ENCODE measurements at places on chromosomes 2 and 18. TPM values are rescaled to one million over a fixed set of nuclear protein-coding genes. Genes with fewer than 3 reads are reported as not detected.

GDF7 gene
- 0.91 TPM for total RNA-seq

BABAM2 gene
- total RNA-seq: 53.2 TPM

ANKRD62 gene
- total RNA-seq: not detected

IFT172 gene
- 30.7 TPM for total RNA-seq

DSG4 gene
- not detected for total RNA-seq

SERPINB10 gene
- total RNA-seq: not detected

GREB1 gene
- 0.43 TPM for total RNA-seq

C2orf72 gene
- total RNA-seq: 2.1 TPM

FRZB gene
- 1.4 TPM for total RNA-seq

PLEKHH2 gene
- 27.0 TPM for total RNA-seq

UGT1A8 gene
- not detected for total RNA-seq

CRYGD gene
- total RNA-seq: not detected

SOX11 gene
- 0.13 TPM for total RNA-seq

CDK15 gene
- 0.11 TPM for total RNA-seq

IL36RN gene
- total RNA-seq: not detected

GPR17 gene
- not detected for total RNA-seq

KCNE4 gene
- 63.8 TPM for total RNA-seq

KRTCAP3 gene
- total RNA-seq: not detected

ITGB1BP1 gene
- total RNA-seq: 55.7 TPM

COL6A3 gene
- 2,116 TPM for total RNA-seq

DCAF17 gene
- 38.8 TPM for total RNA-seq

EGR4 gene
- not detected for total RNA-seq

PSTPIP2 gene
- total RNA-seq: 9.9 TPM

REG3G gene
- total RNA-seq: not detected

HOXD9 gene
- total RNA-seq: 4.3 TPM

MALL gene
- total RNA-seq: 72.8 TPM

GNAL gene
- total RNA-seq: 7.1 TPM

STAT4 gene
- 21.4 TPM for total RNA-seq

C2orf66 gene
- 0.13 TPM for total RNA-seq

CDH19 gene
- 0.11 TPM for total RNA-seq

COL4A3 gene
- total RNA-seq: not detected

RGPD8 gene
- 22.5 TPM for total RNA-seq

CD28 gene
- total RNA-seq: under 0.01 TPM

SCYGR4 gene
- 0.11 TPM for total RNA-seq

RAB11FIP5 gene
- 60.9 TPM for total RNA-seq

DYNAP gene
- not detected for total RNA-seq

TRIB2 gene
- 22.6 TPM for total RNA-seq

ERBB4 gene
- 0.22 TPM for total RNA-seq

DRC1 gene
- total RNA-seq: 0.39 TPM

MAP3K19 gene
- total RNA-seq: not detected

ASXL3 gene
- not detected for total RNA-seq

ZSWIM2 gene
- total RNA-seq: under 0.01 TPM

ANTXR1 gene
- total RNA-seq: 403 TPM

KIAA2012 gene
- under 0.01 TPM for total RNA-seq

SLC40A1 gene
- 25.7 TPM for total RNA-seq

DNAJC5G gene
- not detected for total RNA-seq

GALNT14 gene
- 0.86 TPM for total RNA-seq

PSMA8 gene
- not detected for total RNA-seq

SELENOI gene
- total RNA-seq: 19.6 TPM

NT5C1B gene
- total RNA-seq: not detected

CXCR1 gene
- total RNA-seq: not detected
